ENCODE measurements at places on chromosomes 12 and 14. TPM values are rescaled to one million over a fixed set of nuclear protein-coding genes. Genes with fewer than 3 reads are reported as not detected.

GRCh38 chr14:59020382-59020781, 168.1 kb upstream of the DAAM1 start:
- no peak for DNase-seq

Gene OR6C2
- total RNA-seq = not detected

GRCh38 chr12:123957196-123957595, 15.4 kb downstream of the CCDC92 start:
- no peak for DNase-seq

Gene IAPP
- total RNA-seq = not detected

Gene PMCH
- total RNA-seq = not detected

DNA sequence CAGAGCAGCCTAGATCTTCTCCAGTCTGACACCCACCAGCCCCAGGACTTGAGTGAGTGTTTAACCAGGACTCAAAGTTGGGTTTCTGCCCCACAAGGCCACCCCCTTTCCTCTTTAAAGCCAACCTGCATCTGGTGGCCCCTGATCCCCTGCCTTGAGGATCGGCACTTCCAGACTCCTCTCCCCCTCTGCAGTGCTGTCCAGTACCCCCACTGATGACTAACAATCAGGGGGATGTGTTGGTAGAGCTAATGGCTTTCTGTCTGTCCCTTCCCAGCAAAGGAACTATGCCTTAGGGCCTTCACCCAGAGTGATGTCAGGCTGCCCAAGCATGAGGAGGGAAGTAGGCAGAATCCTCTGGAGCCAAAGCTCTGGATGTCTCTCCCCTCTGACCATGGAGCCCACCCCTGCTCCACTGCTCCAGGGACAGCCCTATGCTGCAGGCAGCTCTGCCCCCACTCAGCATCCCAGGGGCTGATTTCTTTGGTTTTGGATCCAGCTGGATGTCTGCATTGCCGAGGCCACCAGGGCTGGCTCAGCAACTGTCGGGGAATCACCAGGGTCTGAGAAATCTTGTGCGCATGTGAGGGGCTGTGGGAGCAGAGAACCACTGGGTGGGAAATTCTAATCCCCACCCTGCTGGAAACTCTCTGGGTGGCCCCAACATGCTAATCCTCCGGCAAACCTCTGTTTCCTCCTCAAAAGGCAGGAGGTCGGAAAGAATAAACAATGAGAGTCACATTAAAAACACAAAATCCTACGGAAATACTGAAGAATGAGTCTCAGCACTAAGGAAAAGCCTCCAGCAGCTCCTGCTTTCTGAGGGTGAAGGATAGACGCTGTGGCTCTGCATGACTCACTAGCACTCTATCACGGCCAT, 42.9 kb downstream of the DAD1 start:
- peak; percentile 97 for DNase-seq

DNA sequence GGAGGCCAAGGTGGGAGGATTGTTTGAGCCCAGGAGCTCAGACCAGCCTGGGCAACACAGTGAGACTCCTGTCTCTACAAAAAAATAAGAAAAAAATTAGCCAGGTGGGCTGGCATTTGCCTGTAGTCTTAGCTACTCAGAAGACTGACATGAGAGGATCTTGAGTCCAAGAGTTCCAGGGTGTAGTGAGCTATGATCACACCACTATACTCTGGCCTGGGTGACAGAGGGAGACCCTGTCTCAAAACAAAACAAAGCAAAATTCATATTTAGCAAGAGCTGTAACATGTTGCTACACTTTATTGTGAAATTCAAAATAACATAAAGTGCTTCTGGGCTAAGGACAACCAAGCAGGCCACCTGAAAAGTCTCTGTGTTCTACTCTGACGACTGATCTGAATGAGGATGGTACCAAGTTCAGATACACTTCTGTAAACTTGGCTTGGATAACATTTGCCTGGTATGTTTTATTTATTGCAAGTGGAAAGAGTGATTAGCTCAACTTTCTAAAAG, 11.6 kb upstream of the STRN3 start:
- no peak for DNase-seq

DNA sequence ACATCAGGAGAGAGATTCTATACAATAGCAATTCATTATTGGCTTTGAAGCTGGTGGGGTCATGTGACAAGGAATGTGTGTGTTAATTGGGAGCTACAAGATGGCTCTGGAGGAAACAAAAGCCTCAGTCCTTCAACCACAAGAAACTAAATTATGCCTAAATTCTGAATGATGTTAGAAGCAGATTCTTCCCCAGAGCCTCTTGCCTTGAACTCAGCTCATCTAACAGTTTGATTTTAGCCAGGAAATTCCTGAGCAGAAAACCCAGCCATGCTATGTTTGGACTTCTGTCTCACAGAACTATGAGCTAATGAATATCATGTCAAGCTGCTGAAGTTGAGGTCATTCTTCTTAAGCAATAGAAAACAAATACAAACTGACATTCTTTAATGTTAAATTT, 274.7 kb downstream of the SLC6A15 start:
- DNase-seq = peak; percentile 23

DNA sequence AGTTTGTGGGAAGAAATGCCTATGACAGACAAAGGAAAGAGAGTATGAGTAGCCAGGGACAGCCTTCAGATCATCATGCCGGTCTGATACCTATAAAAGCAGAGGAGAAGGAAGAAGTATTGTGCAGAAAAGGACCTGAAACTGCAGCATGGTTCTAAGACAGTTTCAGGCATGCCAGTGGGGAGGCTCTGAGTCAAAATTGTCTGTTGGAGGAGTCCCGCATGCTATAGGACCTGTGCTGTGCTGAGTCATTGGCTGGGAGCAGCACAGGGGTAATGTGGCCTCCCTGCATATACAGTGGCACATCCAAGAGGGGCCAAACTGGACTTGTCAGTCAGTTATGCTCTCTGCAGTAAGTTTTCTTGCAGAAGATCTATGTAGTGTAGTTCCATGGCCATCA, 40.7 kb downstream of the NEUROD4 start:
- DNase-seq = no peak

DNA sequence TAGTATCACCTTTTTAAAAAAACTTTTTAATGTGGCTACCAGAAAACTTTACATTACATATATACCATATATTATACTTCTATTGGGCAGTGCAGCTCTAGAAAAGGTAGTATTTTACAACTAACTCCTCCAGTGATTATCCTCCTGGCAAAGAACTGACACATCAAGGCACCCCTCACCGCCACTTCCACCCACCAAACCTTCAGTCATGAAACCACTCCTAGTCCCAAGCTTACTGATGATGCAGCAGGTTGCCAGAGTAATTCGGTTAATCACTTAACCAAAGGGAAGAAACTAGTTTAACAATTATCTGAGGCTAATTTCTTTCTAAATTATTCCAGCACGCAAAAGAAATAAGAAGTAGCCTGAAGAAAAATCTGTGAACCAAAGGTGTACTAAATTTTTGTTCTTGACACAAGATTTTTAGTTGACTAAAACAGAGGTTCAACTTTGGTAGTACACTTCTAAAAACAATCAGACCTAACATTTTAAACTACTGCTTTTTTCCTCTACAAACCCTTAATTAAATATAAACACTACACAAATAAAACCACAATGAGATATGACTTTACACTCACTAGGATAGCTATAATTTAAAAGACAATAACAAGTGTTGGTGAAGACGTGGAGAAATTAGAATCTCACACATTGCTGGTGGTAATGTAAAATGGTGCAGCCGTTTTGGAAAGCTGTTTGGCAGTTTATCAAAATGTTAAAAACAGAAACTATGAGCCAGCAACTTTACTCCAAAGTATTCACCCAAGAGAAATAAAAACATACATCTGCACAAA, 16.7 kb downstream of the SPPL3 start:
- no peak for DNase-seq

DNA sequence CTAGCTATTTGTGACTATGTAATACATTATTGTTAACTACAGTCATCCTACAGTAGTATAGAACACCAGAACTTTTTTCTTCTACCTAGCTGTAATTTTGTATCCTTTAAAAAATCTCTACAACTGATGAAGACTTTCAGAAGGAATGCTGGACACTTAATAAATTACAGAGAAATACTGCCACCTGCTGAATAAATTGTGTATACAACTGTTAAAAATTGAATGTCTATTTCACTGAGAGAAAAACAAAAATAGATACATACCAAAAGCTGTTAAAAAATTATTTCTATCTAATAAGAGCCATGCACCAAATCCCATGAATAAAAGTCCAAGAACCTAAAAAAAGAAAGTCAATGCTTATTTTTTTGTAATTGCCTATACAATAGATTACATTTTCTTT, 6.6 kb downstream of the TSPAN19 start:
- no peak for DNase-seq

DNA sequence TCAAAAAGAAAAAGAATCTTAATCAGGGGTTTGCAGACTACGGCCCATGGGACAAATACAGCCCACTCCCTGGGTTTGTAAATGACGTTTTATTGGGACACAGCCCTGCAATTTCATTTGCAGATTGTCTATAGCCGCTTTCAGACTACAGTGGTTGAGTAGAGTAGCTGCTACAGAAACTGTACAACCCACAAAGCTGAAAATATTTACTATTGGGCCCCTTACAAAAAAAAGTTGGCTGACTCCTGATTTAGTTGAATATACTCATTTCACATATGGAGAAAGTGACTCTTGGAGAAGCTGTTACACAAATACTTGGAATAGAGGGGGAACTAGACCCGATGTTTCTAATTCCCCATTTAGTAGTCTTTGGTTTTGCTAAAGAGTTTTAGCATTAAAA, 162.5 kb upstream of the NOS1 start:
- no peak for DNase-seq

- DNase-seq = no peak
Observed at GRCh38 chr12:124396544-124397398, 101.9 kb downstream of the RFLNA start.

DNA sequence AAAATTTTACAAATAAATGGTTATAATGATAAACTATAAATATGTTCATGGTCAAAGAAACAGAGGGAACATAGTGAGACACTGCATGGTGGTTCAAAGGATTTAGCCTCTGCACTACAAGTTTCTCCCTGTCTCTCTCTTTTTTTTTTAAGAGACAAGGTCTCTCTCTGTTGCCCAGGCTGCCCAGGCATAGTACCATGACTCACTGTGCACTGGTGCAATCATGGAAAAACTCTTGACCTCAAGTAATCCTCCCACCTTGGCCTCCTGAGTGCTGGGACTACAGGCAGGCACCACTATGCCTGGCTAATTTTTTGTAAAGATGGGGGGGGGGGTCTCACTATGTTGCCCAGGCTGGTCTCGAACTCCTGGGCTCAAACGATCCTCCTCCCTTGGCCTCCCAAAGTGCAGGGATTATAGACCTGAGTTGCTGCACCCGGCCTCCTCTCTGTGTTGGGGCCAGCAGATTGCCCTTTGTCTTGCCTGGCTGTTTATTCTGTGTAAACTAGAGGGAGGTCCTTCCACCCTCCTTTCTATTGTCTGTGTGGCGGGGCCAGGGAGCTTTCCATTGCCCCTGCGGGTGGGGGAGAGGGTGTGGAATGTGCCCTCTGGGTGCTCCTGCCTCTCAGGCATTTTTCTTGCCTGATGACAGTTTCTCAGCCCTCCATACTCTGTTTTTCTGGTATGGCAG, 22.1 kb downstream of the MTHFD1 start:
- peak; percentile 90 for DNase-seq

DNA sequence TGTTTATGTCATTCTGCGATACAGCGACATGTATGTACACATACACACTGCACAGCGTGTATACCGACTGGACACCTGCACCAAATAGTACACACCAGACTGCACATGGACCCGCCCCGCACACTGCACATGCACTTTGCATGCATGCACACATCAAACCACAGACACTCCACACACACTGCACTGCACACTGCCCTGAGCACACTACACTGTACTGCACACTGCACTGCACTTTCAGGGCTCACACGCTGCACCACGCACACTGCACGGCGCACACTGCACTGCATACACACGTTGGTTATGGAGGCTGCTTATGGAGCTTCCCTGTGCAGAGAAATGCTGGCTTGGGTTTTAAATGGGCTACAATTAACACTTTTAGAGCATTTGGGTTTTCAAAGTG, 1.6 kb downstream of the PAPLN start:
- no peak for DNase-seq

GRCh38 chr14:61125867-61126572, 145.0 kb downstream of the SLC38A6 start:
- DNase-seq = no peak

- DNase-seq = no peak
Observed at GRCh38 chr14:67806246-67806645, 10.1 kb downstream of the ZFYVE26 start.

Gene DAO
- not detected for total RNA-seq

Gene LRTM2
- not detected for total RNA-seq

Gene OR6C76
- not detected for total RNA-seq

Gene AKAP3
- 2.5 TPM for total RNA-seq

Gene GPR84
- total RNA-seq = not detected

- DNase-seq = peak; percentile 42
Observed at GRCh38 chr12:32811686-32812392, 56.1 kb upstream of the YARS2 start.

DNA sequence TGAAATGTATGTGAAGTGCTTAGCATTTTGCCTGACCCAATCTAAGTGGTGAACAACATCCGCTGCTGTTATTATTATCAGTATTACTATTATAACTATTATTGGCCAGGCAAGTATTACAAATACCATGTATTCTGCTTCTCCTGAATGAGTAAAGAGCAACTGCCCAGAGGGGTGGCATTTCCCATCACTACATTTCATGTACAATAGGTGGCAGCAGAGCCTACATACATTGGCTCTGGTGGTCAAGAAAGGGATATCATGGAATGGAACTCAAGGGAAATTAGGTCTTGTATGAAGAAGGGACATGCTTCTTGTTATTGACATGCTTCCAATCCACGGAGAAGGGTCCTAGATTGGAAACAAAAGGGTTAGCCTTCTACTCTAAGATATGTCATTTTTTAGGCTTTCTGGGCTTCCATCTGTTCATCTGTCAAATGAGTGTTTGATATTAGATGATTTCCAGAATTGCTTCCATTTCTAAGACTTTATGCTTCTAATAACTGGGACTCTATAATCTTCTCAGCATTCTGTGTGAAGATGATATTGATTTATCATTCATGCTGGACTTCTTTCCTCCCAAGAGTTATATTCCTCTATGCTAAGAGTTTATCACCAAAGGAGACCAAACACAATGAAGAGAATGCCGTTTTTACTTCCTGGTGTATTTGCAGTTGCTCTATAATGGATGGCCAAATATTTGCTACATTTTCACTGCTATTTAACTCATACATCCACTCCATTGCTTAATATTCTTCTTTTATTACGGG, 239.1 kb downstream of the SSPN start:
- DNase-seq = no peak

DNA sequence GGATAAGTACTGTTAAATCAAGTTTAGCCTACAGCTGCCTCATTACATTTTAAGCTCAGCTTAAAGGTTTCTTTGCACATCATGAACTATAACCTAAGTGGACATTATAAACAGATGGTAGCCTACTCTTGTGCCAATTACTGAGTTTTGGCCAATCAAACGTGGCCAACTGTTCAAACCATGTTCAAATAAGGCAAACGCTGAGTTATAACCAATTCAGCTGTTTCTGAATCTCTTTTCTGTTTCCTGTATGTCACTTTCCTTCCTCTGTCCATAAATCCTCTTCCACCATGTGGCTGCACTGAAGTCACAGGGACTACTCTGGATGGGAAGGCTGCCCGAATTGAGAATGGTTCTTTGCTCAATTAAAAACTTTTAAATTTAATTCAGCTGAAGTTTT, 98.4 kb downstream of the BCAT1 start:
- no peak for DNase-seq

GRCh38 chr12:106987846-106988245, 900 bp upstream of the MTERF2 start:
- DNase-seq = no peak

Gene TXNRD1
- total RNA-seq = 294 TPM
